ENCODE measurements at places on chromosomes 4 and X.
A peak's percentile ranks its signal among the peaks of the same experiment; 100 is the strongest.

GRCh38 chr4:110628663-110629213, 5.9 kb upstream of the PITX2 start:
- DNase-seq: no peak

- DNase-seq: no peak
Measured at GRCh38 chr4:32135642-32136041, 1415.5 kb downstream of the PCDH7 start.

GRCh38 chr4:84224522-84224921, 274.6 kb downstream of the NKX6-1 start:
- DNase-seq: no peak

DNA sequence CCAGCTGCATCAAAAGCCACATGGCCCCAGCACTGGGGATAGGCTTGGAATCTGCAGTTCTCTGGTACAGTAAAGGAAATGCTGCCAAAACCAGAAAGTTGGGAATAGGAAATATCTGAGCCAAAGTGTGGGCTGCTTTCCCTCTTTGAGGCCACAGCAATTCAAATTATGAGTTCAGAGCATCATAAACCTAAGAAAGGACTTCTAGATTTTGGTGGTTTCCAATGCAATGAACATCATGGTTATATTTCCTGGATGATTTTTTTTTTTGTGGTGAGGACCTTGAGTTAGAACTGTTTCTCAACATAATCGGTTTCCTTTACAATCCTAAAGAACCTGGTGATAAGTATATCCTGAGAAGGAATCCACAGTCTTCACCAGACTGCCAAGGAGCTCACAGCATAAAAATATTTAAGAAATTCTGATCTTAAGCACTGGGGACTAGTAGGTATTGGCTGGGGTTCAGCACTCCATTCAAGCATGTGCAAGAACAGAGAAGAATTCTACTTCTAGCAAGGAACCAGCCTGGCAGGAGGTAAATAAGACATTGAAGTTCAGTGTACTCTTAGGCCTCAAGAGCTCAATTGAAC, 29.8 kb upstream of the ARHGAP24 start:
- DNase-seq: no peak

- DNase-seq: no peak
Measured at GRCh38 chr4:123386609-123387008, 10.0 kb upstream of the SPRY1 start.

DNA sequence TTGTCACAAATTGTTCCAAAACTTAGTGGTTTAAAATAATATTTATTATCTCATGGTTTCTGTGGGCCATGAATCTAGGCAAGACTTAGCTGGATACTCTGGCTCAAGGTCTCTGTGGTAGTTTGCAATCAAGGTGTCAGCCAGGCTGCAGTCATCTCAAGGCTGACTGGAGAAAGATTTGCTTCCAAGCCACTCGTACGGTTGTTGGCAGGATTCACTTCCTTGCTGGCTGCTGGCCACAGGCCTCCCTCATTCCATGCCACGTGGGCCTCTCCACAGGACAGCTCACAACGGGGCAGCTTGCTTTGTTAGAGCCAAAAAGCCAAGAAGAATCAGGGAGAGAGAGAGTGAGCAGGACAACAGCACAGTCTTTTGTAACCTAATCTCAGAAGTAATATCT, 101.4 kb downstream of the WWC2 start:
- peak; percentile 92 for DNase-seq

- DNase-seq: no peak
Measured at GRCh38 chr4:37879365-37879764, 11.5 kb upstream of the TBC1D1 start.

- no peak for DNase-seq
Measured at GRCh38 chr4:184401397-184402171, 72.8 kb downstream of the IRF2 start.

- no peak for DNase-seq
Measured at GRCh38 chr4:55681430-55681829, 45.3 kb upstream of the NMU start.

DNA sequence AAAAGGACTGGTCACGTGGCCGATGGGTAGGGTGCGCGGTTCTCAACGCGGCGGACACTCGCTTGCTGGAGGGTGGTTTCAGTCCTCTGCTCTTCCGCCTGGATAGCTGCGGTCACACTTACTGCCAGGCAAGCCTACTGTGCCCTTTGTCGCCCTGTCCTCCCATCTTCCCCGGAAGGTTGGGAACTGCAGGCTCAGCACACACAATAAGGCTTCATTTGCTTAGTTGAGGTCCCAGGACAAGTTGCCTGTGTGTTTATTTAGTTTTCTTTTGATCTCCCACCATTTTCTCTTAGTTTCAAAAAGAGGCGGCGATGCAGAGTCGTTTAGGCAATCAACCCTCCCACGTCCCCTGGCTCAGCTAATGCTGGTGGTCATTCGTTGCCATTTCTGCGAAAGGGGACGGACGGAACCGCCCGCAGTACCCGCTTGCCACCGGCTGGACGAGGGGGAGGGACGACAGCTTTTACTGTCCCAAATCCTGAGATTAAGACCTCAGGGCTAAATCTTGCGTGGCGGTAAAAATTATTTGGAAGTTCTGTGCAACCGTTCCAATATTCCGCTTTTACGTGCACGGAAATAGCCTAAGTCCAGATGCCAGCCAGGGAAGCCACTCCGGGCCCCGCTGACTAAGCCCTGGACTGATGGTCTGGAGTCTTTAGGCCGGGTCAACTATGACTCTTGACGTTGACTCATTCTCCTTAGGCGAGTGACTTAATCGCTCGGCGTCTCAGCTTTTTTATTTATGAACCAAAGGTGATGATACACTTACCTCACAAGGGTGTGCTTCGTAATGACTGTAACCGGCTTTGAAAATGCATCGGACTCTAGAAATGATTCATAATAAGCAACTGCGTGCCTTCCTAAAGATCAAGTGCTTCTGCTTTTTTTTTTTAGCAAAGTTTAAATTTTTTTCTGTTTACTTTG, 671 bp upstream of the EIF4E start:
- peak; percentile 99 for DNase-seq

GRCh38 chr4:174318829-174319764, 35.4 kb downstream of the CEP44 start:
- peak; percentile 35 for DNase-seq

All from HFFc6 (cell line).